ENCODE measurements at places on chromosomes 4 and X.

DNA sequence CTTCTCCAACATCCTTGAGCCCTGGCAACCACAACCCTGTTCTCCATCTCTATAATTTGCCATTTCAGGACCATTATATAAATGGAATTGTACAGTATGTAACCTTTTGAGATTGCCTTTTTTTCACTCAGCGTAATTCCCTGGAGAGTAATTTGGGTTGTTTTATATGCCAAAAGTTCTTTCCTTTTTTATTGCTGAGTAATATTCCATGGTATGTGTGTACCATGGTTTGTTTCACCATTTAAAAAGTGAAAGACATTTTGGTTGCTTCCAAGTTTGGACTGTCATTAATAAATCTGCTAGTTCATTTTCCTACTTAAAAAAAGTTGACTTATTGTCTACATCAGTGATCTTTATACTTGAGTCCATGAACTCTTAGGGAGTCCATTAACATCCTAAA, 33.0 kb upstream of the SMIM10 start:
- no peak for DNase-seq

- DNase-seq = peak; percentile 69
These were observed 126.9 kb upstream of the GPRIN3 start for GRCh38 chr4:89434364-89434988.

- no peak for DNase-seq
These were observed 373.3 kb downstream of the IDS start for GRCh38 chrX:149131774-149132173.

DNA sequence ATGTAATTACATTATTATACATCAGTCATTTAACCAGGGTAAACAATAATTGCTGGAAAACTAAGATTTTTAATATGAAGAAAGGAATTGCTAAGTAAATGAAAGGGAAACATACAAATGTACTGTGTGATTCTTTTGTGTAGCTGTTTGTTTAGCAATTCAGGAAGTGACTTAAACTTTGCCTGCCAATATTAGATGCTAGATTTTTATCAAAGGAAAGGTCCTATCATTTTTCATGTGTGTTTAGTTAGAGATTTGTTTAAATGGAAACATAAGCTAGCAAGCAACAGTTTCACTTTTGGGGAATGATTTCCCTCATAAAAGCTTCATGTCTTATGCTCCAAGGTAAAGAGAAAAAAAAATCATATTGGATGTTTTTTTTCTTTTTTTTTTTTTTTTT, 95.1 kb upstream of the LIMCH1 start:
- DNase-seq = no peak

- no peak for DNase-seq
These were observed 37.7 kb downstream of the MTTP start for GRCh38 chr4:99612281-99612680.

GRCh38 chr4:93199492-93199891, 629.1 kb upstream of the ATOH1 start:
- DNase-seq = peak; percentile 35

DNA sequence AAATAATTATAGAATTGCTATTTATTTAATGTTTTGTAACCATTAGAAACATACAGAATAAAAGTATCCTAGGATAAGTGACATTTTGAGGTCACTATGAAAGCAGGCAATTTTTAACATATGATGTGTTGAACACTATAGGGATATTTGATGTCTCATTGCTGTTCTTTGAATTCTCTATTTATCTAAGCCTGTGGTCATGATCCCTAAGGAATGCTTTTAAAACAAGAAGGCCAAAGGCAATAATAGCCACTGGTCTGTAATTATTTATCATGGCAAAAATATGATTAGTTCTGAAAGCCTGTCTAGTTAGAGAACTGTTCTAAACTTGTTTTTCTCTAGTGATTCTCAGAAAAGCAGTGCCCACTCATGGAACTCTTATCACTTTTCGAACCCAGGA, 186.6 kb downstream of the RPA4 start:
- DNase-seq = no peak

Data from hematopoietic multipotent progenitor cell treated with erythropoietin and hydrocortisone succinate and interleukin-3 and kit ligand, for 6 days (in vitro differentiated cells).